Stimulated activated CD8-positive, alpha-beta memory T cell treated with anti-CD3 and anti-CD28 coated beads, Interleukin-12 subunit alpha, Interleukin-12 subunit beta, amount 100 ng/mL, for 1 hour (primary cell): ENCODE measurements at places on chromosomes 2 and 18.

- no peak for DNase-seq
Observed at GRCh38 chr2:109275120-109276012, 146.4 kb downstream of the SH3RF3 start.

DNA sequence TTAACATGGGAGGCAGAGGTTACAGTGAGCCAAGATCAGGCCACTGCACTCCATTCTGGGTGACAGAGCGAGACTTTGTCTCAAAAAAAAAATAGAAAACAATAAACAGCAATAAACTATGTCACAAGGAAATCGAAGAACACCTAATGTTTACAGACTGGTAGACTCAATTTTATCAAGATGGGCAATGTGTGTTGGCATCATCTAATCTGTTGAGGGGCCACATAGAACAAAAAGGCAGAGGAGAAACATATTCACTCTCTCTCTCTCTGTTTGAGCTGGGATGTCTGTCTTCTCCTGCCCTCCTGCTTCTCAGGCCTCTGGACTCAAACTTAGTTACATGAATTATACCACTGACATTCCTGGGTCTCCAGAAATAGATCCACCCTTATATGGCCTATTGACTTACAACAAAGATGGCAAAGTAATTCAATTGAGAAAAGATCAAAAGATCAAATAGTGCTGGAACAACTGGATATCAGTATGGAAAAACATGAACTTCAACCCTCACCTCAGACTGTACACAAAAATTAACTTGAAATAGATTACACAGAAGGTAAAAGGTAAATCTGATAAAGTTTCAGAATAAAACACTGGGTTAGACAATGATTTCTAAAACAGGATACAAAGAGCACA, 703.8 kb upstream of the CRIM1 start:
- no peak for DNase-seq

DNA sequence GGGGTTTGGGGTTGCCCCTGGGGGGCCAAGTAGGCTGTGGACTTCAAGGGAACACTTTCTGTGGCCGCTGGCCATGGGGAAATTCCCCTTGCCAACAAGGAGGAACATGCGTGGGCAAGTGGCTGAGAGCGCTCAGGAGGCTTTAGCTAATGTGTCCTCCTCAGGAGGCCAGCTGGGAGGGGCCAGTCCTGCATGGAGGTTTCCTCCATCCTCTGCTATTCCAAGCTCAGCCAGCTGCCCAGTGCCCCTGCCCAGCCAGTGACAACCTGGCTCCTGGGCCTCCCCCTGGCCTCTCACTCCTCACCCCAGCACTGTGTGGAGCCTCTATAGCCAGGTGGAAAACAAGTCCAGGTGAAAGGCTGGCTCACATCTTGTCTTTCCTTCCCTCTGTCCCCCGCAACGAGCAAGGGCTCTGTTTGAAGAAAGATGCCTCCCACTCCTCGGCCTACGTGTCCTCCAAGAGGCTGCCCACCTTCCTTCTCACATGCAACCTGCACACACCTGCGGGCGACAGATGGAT, 64.4 kb upstream of the DAPL1 start:
- no peak for DNase-seq

GRCh38 chr2:24855726-24856125, 62.5 kb downstream of the CENPO start:
- DNase-seq = no peak

GRCh38 chr18:12011957-12012549, 30.7 kb downstream of the IMPA2 start:
- DNase-seq = no peak

DNA sequence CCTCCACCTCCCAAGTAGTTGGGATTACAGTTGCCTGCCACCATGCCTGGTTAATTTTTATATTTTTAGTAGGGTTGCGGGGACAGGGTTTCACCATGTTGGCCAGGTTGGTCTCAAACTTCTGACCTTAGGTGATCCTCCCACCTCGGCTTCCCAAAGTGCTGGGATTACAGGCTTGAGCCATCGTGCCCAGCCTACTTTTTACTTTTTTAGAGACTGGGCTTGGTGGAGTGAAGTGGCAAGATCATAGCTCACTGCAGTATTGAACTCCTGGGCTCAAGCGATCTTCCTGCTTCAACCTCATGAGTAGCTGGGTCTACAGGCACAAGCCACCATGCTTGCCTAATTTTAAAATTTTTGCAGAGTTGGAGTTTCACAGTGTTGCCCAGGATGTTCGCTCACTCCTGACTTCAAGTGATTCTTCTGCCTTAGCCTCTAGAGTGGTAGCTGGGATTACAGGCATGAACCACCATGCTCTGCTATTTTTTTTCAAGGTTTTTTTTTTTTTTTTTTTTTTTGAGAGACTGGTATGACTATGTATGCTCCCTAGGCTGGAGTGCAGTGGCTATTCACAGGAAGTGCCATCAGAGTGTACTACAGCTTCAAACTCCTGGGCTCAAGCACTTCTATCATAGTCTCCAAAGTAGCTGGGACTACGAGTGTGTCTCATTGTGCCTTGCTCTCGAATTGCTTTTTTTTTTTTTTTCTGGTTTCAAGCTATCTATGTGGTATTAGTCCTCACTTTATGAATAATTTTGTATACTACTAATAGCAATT, 11.9 kb downstream of the MSH2 start:
- no peak for DNase-seq

DNA sequence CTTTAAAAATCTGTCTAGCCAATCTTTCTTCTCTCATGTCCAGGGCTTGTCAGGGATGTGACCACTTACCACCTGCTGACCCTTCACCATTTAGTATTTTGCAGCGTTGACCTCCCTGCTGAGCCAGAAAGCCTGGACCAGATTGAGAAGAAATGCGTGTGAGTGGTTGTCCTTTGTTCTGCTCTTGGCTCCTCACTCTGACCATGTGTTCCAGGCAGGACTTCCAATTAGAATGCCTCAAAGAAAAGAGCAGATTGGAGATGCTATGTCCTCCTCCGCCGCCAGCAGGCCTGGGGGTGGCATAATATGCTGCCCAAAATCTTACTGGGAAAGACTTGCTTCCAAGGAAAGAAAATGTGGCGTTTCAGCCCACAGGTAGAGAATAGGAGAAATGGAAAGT, 894.1 kb downstream of the SLC4A3 start:
- no peak for DNase-seq

DNA sequence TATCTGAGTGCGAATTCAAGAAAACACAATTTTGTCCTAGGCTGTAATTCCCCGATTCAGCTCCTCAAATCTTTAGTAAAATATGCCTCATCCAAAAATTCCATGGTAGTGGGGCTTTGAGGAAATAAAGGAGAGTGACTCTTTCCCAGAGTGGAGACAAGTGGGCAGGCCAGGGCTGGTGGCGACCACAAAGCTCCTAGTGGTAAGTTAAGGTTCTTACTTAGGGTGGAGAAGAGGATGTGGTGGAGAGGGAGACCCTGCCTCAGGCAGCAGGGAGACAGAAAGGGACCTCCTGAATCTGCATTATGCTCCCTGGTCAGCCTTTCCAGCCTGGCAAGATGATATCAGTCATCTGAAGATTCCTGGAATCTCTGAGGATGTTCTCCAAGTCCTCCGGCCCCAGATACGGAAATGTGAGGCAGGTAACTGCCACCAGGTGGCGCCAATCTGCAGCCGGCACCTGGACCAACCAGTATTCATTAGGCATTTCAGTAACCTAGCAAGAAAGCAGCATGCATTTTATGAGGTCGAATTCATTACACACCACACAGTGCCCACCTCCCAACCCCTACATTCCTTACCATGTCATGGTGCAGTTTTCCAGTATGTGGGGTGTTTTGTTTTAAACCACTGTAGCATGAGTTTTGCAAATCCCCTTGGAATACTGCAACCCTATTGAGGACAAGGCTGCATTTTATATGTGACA, 106.4 kb downstream of the POLE4 start:
- peak; percentile 5 for DNase-seq

GRCh38 chr2:85705680-85706039, 11.5 kb downstream of the GNLY start:
- DNase-seq = no peak
